ENCODE measurements at places on chromosomes 6 and 20.

DNA sequence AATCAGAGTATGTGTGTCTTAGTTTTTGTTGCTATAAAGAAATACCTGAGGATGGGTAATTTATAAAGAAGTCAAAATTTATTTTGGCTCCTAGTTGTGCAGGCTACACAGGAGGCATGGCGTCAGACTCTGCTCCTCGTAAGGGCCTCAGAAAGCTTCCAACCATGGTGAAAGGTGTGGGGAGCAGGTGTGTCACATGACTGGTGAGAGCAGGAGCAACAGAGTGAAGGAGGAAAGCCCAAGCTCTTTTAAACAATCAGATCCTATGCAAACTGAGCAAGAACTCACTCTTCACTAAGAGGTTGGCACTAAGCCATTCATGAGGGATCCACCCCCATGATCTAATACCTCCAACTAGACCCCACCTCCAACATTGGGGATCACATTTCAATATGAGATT, 1524.3 kb downstream of the HACE1 start:
- no peak for DNase-seq

DNA sequence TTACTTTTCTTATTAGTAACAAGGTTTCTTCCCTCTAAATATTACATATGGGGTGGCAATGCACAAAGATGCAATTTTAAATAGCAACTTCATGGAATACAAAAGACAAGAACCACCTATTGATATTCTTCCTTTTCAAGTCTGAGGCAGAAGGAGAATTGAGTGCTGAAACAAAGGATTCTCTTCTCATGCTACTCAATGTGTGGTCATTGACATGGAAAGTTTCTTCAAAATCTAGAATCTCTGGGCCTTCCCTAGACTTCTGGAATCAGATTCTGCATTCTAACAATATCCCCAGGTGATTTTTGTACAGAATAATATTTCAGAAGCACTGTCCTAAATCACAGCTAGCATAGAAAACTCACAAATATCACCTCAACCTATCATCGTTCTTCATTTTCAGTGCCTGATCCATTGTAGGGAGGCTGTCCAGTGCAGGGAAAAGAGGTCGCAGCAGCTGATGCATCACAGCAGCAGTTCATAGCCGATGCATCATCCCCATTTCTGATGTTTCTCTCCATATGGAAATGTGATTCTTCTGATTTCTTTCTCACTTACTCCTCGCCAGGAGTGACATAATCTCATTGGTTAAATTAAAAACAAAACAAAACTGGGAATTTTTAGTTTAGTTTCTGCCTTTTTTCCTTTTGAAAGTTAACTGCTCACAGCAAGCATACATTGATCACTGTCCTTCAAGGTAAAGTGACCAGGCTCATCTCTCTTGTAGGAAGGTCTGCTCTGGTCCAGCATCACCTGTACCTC, 139.5 kb upstream of the FAM83B start:
- DNase-seq = no peak

- no peak for DNase-seq
Observed at GRCh38 chr6:47096211-47096895, 54.2 kb upstream of the ADGRF1 start.

GRCh38 chr6:32386040-32386439, 14.3 kb upstream of the TSBP1 start:
- no peak for DNase-seq

DNA sequence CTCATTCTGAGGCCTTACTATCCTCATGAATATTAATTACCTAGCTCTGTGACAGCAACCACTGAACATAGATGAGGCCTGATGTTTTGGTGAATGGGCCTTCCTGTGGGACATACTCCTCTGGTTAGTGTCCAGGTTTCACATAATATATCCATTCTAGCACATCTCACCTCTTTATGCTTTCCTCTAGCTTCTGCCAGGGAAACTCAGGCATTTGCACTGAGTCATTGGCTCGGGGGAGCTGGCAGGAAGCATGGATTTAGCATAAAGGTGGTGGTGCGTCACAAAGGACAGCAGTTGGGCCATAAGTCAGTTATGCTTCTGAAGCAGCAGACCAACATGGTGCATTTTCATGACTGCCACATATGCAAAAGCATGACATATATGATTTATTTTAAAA, 37.5 kb upstream of the TMEM170B start:
- no peak for DNase-seq

- DNase-seq = no peak
Observed at GRCh38 chr6:52233005-52233404, 11.3 kb downstream of the IL17F start.

GRCh38 chr20:61300709-61301108, 48.6 kb downstream of the CDH4 start:
- no peak for DNase-seq

GRCh38 chr6:129194306-129194941, 311.5 kb downstream of the LAMA2 start:
- no peak for DNase-seq

GRCh38 chr6:31760790-31761189, 1.7 kb upstream of the SAPCD1 start:
- DNase-seq = no peak

DNA sequence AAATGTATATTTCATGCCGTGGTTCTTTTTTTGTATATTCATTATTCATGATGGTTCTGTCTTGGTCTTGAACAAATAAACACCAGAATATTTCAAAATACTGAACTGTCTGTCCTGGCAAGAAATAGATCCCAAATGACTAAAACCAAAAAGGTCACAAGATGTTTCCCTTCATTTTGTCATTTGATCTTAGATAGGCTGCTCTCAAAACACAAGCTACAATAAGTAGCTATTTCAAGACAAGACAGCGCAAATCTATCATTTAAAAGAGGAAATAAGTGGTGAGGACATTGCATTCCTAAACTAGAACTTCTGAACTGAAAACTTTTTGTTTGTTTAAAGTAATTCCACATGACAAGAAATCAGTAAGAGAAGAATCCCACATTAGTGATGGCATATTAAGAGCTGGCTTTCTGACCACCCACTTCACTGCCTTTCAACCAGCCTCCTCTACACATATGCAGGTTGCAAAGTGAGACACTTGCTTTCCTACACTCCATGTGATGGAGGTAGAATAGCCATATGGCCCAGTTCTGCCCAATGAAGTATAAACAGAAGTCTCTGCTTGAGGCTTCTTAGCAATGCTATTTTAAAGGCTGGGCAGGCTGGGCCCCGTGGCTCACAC, 54.4 kb upstream of the CCDC28A start:
- DNase-seq = no peak

DNA sequence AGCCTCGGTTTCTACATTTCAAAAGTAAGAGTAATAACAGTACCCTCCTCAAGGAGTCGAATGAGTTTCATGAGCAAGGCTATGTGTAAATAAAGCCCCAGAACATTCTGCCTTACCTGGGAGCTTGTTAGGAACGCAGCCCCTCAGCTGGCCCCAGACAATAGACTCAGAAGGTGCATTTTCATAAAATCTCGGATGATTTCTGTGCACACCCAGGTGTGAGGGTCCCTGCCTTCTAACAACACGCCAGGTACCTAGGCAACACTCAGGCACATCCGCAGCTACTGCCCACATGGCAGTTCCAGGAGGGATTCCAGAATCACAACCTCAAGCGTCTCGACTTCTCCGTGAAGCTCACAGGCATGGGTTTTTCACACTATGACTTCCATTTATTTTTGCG, 226.5 kb upstream of the CDH4 start:
- no peak for DNase-seq

GRCh38 chr20:45128099-45128498, 3.8 kb upstream of the WFDC12 start:
- DNase-seq = no peak

DNA sequence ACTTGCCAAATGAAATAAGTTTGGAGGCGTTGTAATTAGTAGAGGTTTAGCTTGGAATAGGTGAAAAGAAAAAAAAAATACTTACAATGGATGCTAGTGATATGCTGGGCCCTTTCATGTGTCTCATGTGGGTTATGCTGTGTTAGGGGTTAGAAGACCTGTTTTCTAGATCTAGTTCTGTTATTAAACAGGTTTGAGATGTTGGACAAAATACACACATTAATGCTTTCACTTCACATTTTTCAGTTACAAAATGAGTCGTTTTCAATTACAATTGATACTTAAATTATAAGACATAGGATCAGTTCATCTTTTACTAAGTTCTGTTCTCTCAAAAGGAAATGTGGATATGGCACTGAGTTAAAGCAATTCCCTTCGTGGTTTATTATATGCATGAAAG, 509.8 kb downstream of the EPM2A start:
- no peak for DNase-seq

GRCh38 chr20:44138867-44139266, 48.1 kb downstream of the JPH2 start:
- no peak for DNase-seq

DNA sequence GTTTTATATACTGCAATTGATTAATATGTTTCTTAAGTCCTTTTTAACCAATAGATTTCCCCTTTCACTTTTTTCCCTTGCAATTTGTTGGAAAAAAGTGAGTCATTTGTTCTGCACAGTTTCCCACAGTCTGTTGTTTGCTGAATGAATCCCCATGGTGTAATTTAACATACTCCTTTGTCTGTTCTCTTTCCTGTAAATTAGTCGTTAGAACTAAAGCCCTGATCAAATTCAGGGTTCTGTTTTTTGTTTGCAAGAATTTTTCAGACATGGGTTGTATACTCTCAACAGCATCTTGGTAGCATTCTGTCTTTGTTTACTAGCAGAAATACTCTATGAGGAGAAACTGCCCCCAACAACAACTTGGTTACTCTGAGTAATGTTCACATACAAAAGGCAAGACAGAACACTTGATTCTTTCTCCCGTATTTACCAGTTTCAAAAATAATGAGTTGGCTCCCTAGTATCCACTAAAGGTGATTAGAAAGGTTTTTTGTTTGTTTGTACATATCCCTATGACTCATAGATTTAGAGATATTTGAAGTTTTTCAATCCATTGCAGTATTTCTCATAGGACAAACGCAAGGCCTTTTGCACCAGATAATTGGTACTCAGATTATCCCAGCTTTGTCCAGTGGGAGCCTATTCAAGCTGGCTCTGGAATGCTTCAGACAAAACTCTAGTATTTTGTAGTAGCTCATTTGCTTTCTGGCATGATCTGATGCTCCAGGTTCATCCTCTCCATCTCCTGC, 16.5 kb downstream of the BLOC1S5 start:
- DNase-seq = no peak

- no peak for DNase-seq
Observed at GRCh38 chr6:31057426-31058003, 47.2 kb downstream of the MUC22 start.

- no peak for DNase-seq
Observed at GRCh38 chr6:9252799-9253198, 817.5 kb upstream of the SLC35B3 start.

- DNase-seq = no peak
Observed at GRCh38 chr20:17403461-17403860, 127.7 kb downstream of the BFSP1 start.

DNA sequence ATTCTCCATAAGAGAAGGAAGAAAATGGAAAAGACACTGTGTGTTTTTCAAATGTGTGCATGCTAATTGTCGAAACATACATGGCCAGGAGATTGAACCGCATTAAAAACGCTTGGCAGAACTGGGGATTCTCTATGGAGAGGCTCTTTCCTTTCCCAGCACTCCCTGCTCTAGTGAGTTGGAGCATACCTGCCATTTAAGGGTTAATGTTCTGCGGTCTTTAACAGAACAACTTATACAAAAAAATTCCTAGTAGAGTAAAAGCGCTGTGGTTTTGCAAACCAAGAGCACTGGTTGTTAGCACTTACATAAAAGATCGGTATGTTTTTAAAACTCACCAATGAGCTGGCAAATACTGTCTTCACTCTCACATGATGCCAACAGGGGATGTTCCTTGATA, 1.5 kb downstream of the TAGAP start:
- DNase-seq = no peak

DNA sequence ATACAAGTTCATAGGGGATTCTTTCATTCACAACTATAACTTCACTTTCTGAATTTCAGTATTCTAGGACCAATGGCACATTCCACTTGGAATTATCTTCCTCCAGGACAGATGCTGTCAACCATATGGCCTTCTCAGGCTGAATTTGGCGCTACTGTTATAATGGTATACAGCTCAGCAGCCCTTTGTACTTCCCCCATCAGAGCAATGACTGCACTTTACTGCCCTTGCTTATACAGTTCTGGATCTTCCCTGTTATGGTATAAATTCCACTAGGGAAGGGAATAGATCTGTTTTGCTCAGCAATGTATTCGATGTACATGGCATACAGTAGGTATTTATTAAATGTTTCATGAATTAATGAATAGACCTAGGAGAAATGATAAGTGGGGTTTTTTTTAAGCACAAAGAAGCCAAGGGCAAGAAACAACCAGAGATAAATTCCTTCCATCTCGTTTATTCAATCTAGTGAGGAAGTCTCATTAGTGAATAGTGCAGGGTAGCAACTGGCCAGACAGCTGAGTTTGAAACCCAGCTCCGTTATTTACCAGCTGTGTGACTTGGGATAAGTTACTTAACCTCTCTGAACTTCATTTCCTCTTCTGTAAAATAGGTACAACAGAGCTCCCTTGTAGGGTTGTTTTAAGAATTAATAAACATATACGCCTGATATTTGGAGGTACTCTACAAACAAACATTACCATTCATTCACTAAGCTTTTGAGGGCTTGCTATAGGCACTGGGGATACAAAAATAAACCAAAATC, 97.1 kb upstream of the PRDM1 start:
- no peak for DNase-seq
